ENCODE measurements at places on chromosomes 7 and 10. TPM values are rescaled to one million over a fixed set of nuclear protein-coding genes. Genes with fewer than 3 reads are reported as not detected.
A peak's percentile ranks its signal among the peaks of the same experiment; 100 is the strongest.

DNA sequence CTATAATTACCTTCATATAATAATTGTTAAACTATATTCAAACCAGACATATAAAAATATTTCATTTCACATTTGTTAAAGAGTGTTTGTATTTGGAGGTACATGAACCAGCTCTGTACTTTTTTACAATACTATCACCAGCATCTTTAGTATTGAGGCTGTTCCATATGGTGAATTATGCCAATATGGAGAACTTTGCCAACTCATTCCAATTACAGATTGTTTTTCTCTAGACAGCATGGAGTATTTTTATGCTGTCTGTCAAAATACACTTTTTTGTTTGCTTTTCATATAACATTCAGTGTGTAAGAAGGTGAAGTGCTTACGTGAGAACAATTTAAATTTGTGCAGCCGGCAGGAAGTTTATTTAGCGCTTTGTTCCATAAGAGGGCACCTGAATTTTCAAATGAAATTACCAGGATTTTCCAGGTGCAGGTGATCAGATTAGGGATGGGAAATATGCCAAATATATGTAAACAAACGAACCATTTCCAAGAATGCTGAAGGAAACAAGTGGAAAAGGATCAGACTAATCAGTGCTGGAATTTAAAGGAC, 54.9 kb downstream of the SEMA3E start:
- H3K4me3 ChIP-seq: no peak overlapping the region
- H3K27ac ChIP-seq: no peak overlapping the region
- H3K27me3 ChIP-seq: no peaks in the 10 kb centered on the region
- DNase-seq: no peak

DNA sequence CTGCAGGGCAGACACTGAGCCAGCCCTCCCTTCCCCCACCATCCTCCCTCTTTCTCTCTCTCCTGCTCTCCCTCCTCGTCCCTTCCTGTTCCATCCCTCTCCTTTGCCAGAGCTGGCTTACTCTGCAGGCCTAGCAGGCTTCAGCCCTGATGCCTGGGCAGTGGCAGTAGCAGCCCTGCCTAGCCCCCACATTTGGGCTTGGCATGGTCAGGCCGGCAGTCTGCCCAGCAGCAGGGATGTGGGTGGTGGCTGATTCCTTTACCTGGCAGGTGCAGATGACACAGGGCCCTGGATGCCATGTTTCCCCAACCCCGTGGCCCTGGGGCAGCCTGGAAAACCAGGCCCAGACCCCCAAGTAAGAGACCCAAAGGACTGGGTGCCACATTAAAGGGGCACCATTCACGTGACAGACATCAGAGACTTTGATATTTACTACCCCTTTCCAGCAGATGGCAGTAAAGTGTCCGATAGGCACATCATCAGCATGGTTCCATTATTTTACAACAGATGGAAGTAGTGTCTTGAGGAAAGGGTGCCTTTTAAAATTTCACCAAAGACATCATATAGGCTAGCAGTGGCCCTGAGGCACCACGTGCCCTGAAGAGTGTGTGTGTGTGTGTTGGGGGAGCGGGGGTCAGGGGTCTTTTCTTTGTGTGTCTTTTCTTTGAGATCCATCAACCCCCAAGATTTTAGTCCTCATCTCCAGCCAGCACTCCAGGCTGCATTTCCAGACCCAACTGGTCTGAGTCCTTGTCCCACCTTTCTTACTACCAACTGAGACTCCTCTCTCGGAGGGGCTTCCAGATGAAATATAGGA, 5.9 kb downstream of the KCP start:
- no peak overlapping the region for H3K4me3 ChIP-seq
- H3K36me3 ChIP-seq: no peaks in the 10 kb centered on the region
- no peaks in the 10 kb centered on the region for H3K27me3 ChIP-seq
- peaks cover 5% of the 10 kb centered on the region for H3K4me1 ChIP-seq

DNA sequence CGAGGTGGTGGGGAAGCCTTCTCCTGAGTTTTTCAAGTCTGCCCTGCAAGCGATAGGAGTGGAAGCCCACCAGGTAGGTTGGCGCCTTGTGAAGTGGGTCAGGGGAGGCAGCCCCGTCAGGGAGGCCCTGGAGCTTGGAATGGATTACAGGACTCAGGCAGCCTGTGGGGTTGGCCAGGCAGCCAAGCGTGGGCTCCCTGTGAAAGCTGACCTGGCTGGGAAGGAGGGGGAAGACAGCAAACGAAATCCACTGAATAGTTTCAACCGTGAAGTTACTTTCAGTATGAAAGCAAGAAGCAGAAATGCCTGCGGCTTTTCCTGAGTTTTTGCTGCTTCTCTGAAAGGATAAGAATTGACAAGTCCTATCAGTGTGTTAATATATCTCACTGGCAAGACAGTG, 36.4 kb downstream of the LHPP start:
- H3K27ac ChIP-seq: no peak overlapping the region
- no peaks in the 10 kb centered on the region for H3K4me1 ChIP-seq
- no peaks in the 10 kb centered on the region for H3K27me3 ChIP-seq
- no peaks in the 10 kb centered on the region for H3K36me3 ChIP-seq

- no peak overlapping the region for H3K4me3 ChIP-seq
- H3K27me3 ChIP-seq: no peaks in the 10 kb centered on the region
- H3K4me1 ChIP-seq: no peaks in the 10 kb centered on the region
- no peaks in the 10 kb centered on the region for H3K36me3 ChIP-seq
Measured at GRCh38 chr10:21638681-21639080, 104.6 kb downstream of the MLLT10 start.

GRCh38 chr7:94344826-94345225, 49.9 kb upstream of the COL1A2 start:
- no peak overlapping the region for H3K4me3 ChIP-seq
- no peaks in the 10 kb centered on the region for H3K36me3 ChIP-seq
- H3K4me1 ChIP-seq: no peaks in the 10 kb centered on the region
- no peak for DNase-seq

GRCh38 chr10:25633542-25633941, 300.5 kb upstream of the MYO3A start:
- no peak overlapping the region for H3K4me3 ChIP-seq
- no peaks in the 10 kb centered on the region for H3K27me3 ChIP-seq
- H3K36me3 ChIP-seq: no peaks in the 10 kb centered on the region
- no peaks in the 10 kb centered on the region for H3K4me1 ChIP-seq
- no peak overlapping the region for H3K27ac ChIP-seq

DNA sequence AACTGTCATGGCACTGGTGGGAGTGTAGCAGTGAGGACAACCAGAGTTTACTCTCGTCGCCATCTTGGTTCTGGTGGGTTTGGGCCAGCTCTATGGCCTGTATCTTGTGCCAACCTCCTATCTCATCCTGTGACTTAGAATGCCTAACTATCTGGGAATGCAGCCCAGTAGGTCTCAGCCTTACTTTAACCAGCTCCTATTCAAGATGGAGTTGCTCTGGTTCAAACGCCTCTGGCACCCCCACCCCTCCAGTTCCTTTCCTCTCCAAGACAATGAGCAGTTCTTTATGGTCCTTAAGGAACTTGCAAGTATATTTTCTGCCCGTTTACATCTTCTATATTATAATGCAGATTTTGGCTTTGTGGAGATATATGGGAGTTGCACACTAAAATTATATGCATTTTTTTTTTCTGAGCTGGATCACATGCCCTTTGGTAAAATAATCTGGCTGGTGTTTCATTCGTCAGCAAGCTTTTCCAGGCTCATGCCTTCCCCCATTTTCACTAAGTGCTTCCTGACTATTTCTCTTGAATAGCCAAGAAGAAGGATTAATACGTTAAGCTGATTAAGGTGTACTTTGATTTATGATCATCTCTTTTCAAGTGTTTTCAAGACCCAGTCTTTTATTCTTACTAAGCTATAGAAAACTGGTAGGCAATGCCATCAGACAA, 11.2 kb upstream of the WIPF3 start:
- no peaks in the 10 kb centered on the region for H3K36me3 ChIP-seq
- no peaks in the 10 kb centered on the region for H3K4me1 ChIP-seq
- H3K27me3 ChIP-seq: peaks cover 4% of the 10 kb centered on the region
- H3K27ac ChIP-seq: no peak overlapping the region
- H3K4me3 ChIP-seq: no peak overlapping the region

- no peak overlapping the region for H3K4me3 ChIP-seq
- H3K27ac ChIP-seq: peak overlapping the region; percentile 57
- DNase-seq: no peak
- peaks cover 10% of the 10 kb centered on the region for H3K36me3 ChIP-seq
- no peaks in the 10 kb centered on the region for H3K27me3 ChIP-seq
Measured at GRCh38 chr10:62237966-62238365, 30.7 kb downstream of the RTKN2 start.

DNA sequence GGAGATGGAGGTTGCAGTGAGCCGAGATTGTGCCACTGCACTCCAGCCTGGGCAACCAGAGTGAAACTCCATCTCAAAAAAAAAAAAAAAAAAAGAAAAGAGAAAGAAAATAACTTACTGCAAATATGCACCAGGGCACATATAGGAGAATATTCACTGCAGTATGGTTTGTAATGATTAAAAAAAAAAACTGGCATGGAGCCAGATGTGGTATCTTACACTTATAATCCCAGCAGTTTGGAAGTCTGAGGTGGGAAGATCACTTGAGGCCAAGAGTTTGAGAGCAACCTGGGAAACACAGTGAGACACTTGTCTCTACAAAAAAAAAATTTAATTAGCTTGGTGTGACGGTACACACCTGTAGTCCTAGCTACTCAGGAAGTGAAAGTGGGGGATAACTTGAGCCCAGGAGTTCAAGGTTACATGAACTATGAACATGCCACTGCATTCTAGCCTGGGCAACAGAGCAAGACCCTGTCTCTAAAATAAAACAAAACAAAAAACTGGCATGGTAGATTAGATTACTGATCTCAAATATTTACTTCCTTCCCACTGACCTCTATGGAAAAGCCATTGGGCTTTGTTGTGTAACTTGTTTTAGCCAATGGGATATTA, 85.6 kb downstream of the MICU1 start:
- no peak overlapping the region for H3K27ac ChIP-seq
- H3K4me1 ChIP-seq: no peaks in the 10 kb centered on the region
- no peaks in the 10 kb centered on the region for H3K36me3 ChIP-seq
- no peak for DNase-seq

DNA sequence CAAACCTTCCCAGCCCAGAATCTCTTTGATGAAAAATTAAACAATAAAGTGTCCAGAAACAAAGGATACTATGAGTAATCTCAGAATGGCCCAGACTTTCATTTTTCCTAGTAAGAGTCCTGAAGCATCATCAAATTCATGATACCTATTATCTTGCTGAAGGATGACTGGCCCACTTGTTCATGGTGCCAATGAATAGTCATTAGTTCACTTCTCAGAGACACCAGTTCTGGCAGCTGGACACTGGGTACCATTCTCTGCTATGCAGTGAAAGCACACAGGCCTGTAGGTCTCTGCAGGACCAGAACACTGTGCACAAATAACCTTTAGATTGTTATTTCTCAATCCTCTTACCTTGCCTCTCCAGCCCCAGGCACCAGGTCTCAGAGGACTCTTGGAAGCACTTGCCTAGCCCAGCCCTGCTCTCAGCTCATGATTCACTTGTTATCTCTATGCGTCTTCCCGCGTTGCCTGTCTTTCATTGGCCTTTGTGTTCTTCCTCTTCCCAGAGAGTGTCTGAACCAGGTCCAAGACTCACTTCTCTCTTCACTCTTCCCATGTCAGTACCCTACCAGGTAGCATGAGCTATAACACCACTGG, 98.1 kb upstream of the AGBL3 start:
- H3K4me1 ChIP-seq: peaks cover 4% of the 10 kb centered on the region
- no peak for DNase-seq
- no peak overlapping the region for H3K4me3 ChIP-seq
- peaks cover 4% of the 10 kb centered on the region for H3K27me3 ChIP-seq

- H3K36me3 ChIP-seq: no peaks in the 10 kb centered on the region
- no peak overlapping the region for H3K27ac ChIP-seq
- no peaks in the 10 kb centered on the region for H3K27me3 ChIP-seq
- DNase-seq: peak; percentile 8
- H3K4me1 ChIP-seq: no peaks in the 10 kb centered on the region
- H3K4me3 ChIP-seq: no peak overlapping the region
Measured at GRCh38 chr7:101952355-101953247, 135.2 kb downstream of the CUX1 start.

DNA sequence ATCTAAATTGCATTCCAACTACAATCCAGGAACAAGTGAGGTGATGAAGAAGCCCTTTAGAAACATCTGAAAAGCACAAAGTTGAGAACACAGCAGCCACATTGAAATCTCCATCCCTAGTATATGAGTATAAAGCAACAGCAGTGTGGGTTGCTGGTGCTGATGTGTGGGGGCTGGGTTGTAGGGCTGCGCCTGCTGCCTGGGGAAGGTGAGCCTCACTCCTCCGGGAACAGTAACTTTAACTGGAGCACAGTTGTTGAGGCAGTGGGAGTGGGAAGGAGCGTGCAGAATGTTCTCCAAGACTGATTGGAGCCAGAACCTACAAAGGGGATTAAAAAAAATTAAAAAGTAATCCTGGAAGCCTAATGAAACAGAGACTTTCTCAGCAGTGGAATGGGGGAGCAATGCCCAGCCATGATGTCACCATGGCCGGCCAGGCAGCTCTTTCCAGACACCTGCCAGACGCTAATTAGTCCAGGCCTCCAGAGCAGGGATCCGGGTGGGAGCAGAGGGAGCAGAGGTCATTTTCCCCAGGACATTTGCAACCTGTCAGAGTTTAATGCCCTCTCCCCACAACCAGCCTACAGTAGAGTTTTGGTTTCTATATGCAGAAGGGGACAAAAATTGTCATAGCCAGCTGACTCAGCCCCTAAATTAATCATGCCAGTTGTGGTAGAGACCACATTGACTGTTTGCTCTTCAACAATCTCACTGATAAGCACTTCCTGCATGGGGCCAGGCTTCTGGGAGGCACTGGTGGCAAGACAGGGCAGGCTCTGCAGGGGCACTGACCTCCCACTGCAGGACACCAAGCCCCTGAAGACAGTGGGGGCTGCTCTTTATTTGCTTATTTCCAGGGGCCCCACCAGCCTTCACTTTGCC, 133.0 kb upstream of the ZNF32 start:
- no peak overlapping the region for H3K27ac ChIP-seq
- no peaks in the 10 kb centered on the region for H3K4me1 ChIP-seq
- no peak for DNase-seq
- H3K4me3 ChIP-seq: no peak overlapping the region
- H3K36me3 ChIP-seq: no peaks in the 10 kb centered on the region

- H3K4me3 ChIP-seq: no peak overlapping the region
- H3K27ac ChIP-seq: no peak overlapping the region
- H3K4me1 ChIP-seq: no peaks in the 10 kb centered on the region
- no peaks in the 10 kb centered on the region for H3K36me3 ChIP-seq
Measured at GRCh38 chr7:88396948-88397322, 90.2 kb upstream of the STEAP4 start.

ZNF783 gene
- total RNA-seq: 16.6 TPM

CFAP70 gene
- 0.10 TPM for total RNA-seq

TLL2 gene
- total RNA-seq: 0.64 TPM

ANKRD61 gene
- 0.18 TPM for total RNA-seq

RAMP3 gene
- 0.13 TPM for total RNA-seq

SLC29A4 gene
- 38.9 TPM for total RNA-seq

FBXL13 gene
- total RNA-seq: 2.5 TPM

COL1A2 gene
- 1.3 TPM for total RNA-seq

All from Panc1 (cell line).